ENCODE measurements at places on chromosomes 5 and 9.

- no peak for DNase-seq
Measured at GRCh38 chr5:176647843-176648473, 674 bp downstream of the TSPAN17 start.

DNA sequence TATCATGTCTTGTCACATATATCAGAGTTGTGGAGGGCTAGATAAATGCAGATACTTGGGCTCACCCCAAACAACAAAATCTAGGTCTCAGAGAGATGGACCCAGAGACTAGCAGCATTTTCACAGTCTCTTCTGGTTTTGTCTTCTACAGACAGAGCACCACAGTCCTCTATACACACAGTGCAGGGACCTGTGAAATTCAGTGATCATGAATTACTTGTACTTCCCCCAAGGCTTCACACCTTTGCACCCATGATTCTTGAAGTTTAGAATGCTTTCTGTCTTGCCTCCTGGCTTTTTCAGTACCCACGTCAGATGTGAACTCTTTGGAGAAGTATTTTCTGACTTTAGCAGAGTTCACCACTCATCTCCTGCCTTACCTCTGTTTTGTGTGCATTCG lies 371.5 kb upstream of the PRR16 start:
- no peak for DNase-seq

GRCh38 chr5:112532654-112533360 lies 113.7 kb upstream of the EPB41L4A start:
- no peak for DNase-seq

DNA sequence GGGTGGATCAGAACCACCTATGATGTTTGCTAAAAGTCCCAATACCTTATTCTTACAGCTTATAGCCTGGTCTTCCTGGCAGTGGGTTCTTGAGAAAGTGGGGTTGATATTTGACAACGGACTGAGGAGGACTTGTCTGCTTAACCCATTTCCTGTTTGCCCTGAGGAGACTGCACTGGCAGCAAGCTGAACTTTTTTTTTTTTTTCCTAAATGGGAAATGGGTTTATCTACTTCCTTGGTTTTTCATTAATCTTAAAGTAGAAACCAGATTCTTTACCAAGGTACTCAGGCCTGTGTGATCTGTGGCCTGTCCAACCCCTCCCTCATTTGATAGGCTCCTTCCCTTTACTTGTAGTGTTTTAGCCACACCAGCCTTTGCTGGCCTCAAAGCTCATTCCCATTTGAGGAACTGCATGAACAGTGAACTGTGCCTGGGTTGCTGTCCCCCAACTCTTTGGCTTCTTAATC lies 47.1 kb downstream of the C9orf57 start:
- DNase-seq, result no peak

DNA sequence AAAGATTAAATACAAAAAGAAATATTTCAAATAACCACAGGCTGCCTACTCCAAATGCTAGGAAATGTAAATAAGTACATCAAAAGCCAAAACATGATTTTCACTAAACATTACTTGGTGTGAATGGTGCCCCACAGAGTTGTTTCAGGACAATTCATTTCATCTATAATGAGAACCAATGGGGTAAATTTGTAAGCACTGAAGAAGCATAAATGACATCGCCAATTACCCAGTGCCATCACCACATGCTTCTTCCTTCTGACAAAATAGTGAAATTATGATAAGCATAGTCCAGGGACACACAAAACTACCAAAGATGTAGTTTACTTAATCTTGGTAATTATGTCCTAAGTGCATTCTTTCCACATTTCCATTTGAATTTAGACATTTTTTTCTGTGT lies 510.4 kb upstream of the TYRP1 start:
- no peak for DNase-seq

DNA sequence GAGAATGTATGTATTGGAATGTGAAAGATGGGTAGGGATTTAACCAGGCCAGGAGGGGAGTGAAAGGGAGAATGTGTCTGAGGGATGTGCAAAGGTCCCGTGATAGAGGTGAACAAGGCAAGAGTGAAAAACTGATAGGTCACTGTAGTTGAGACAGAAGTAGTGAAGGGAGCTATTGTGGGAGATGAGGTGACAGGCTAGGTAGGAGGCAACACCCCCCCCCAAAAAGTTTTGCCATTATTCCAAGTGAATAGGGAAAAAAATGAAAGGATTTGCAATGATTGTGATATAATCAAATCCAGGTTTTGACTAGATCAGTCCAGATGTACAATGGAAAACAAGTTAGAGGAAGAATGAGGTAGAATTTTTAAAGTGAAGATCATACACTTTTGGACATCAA lies 136.6 kb upstream of the GPR151 start:
- DNase-seq, result no peak

DNA sequence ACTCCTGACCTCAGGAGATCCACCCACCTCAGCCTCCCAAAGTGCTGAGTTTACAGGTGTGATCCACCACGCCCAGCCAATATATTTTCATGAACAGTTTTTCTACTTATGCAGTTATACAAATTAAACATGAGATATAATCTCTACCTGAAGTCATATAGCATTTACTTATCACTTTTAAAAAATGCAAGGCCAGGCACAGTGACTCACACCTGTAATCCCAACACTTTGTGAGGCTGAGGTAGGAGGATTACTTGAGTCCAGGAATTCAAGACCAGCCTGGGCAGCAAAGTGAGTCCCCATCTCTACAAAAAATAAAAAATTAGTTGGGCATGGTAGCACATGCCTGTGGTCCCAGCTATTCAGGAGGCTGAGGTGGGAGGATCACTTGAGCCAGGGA lies 164.7 kb upstream of the LHFPL2 start:
- DNase-seq, result no peak

GRCh38 chr5:168005936-168006335 lies 285.5 kb upstream of the WWC1 start:
- no peak for DNase-seq

Data from neural crest cell (in vitro differentiated cells).